ENCODE measurements at places on chromosomes 7 and 10. TPM values are rescaled to one million over a fixed set of nuclear protein-coding genes. Genes with fewer than 3 reads are reported as not detected.

The CCL26 gene
- total RNA-seq = 1.4 TPM

DNA sequence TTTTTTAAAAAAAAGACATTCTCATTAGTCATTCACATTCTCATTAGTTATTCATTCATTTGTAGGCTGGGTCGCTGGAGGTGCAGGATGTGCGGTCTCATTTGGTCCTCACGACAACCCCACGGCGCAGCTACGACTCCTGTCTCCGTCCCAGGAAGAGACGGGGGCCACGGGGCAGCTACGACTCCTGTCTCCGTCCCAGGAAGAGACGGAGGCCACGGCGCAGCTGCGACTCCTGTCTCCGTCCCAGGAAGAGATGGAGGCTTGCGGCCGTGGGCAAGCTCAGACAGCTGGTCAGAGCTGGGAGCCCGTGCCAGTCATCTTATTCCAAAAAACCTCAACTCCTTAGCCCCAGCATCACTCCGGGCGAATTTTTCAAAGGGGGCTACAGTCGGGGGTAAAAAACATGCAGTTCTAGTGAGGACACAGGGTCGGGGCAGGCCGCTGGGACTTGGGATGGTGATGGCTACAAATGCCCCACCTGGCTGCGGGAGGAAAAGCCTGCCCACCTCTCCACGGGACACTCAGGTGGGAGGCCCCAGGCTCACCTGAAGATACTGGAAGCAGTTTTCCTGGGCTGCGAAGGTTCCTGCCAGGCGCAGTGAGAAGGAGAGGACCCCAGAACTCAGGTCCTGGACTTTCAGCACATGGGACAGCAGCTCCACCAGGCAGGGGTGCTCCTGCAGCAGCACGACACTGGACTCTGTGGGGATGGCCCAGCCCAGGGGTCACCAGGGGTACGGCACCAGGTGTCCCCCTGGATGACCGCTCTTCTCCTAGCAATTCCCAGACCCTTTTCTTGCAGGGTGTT is 8.3 kb downstream of the BRAT1 start:
- H3K36me3 ChIP-seq = peaks cover 78% of the 10 kb centered on the region
- H3K27me3 ChIP-seq = no peaks in the 10 kb centered on the region
- H3K4me1 ChIP-seq = no peaks in the 10 kb centered on the region

The SORBS1 gene
- total RNA-seq = 129 TPM

The MBLAC1 gene
- total RNA-seq = 3.1 TPM

DNA sequence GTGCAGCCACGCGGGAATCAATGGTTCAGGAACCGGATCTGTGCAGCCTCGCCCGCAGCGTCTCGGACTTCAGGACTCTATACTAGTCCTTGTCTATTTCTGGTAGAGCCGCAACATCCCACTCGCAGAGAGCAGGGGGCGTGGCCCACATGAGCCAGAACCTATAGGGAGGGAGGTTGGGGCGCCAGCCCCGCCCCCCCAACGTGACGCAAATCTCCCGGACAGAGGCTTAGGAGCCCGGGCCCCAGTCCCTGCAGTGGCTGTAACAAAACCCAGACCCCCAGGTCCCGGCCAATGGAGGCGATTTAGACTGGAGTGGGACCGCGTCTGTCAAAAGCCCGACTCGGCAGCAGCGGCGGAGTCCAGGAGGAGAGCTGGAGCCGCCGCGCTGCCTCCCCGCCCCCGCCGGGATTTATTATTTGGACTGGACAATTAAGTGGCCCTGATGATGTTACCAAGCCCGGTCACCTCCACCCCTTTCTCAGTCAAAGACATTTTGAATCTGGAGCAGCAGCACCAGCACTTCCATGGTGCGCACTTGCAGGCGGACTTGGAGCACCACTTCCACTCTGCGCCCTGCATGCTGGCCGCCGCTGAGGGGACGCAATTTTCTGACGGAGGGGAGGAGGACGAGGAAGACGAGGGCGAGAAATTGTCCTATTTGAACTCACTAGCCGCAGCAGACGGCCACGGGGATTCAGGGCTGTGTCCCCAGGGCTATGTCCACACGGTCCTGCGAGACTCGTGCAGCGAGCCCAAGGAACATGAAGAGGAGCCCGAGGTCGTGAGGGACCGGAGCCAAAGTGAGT is at the start of gene NKX2-3:
TSS of gene NKX2-3 (plus strand) at position 256 of the 809 bp plus-strand sequence. CDS start at position 446, 190 bp downstream.
- peaks cover 52% of the 10 kb centered on the region for H3K4me1 ChIP-seq
- peak; percentile 49 for DNase-seq
- H3K27me3 ChIP-seq = peaks cover 98% of the 10 kb centered on the region
- H3K4me3 ChIP-seq = no peak within 1 kb of the TSS

The SPACDR gene
- total RNA-seq = 2.1 TPM

GRCh38 chr10:6473430-6473829 is 106.6 kb downstream of the PRKCQ start:
- no peaks in the 10 kb centered on the region for H3K4me1 ChIP-seq
- H3K4me3 ChIP-seq = no peak overlapping the region
- DNase-seq = no peak
- H3K36me3 ChIP-seq = no peaks in the 10 kb centered on the region
- no peaks in the 10 kb centered on the region for H3K27me3 ChIP-seq
- no peak overlapping the region for H3K27ac ChIP-seq

The PLEKHS1 gene
- not detected for total RNA-seq

- H3K27ac ChIP-seq = no peak overlapping the region
- DNase-seq = no peak
- H3K27me3 ChIP-seq = peaks cover 11% of the 10 kb centered on the region
- H3K4me3 ChIP-seq = no peak overlapping the region
- H3K36me3 ChIP-seq = no peaks in the 10 kb centered on the region
- peaks cover 11% of the 10 kb centered on the region for H3K4me1 ChIP-seq
Observed at GRCh38 chr10:132027423-132027983, 38.2 kb upstream of the JAKMIP3 start.

GRCh38 chr10:35352512-35352911 is 16.2 kb downstream of the CCNY start:
- no peak overlapping the region for H3K27ac ChIP-seq
- peaks cover 10% of the 10 kb centered on the region for H3K4me1 ChIP-seq
- H3K36me3 ChIP-seq = no peaks in the 10 kb centered on the region
- H3K4me3 ChIP-seq = no peak overlapping the region

The SUN3 gene
- 0.40 TPM for total RNA-seq

The HTR5A gene
- 3.4 TPM for total RNA-seq

The ERVW-1 gene
- total RNA-seq = not detected

The PURB gene
- total RNA-seq = 48.6 TPM

DNA sequence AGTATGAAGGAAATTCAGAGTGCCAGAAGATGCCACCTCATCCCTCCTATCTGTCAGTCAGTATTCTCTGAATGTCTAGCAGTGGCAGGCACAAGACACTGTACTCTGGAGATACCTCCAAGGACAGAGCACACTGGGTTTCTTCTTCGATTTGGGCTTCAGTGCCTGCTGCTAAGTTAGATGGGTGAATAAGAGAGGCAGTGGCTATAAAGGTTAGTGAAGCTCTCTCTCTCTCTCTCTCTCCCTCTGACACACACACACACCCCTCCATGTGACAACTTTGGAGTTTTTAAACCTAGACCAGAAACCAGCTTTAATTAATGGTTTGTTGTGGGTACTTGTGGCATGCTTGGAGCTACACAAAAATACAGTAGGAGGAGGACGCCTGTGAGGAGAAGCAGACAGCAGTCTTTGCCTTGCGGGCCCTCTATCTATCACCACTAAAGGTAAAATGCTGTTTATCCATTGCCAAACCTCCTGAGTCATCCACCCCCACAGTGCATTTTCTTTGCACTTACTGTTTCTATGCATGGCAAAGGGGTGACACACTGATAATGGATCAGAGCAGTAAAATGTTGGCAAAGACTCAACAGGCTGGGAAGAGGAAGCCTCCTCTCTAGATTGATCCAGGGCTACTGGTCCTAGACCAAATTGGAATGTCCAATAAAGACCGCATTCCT is 102.5 kb downstream of the TRIL start:
- no peak for DNase-seq
- H3K36me3 ChIP-seq = no peaks in the 10 kb centered on the region
- H3K27ac ChIP-seq = no peak overlapping the region
- no peak overlapping the region for H3K4me3 ChIP-seq
- H3K27me3 ChIP-seq = peaks cover 10% of the 10 kb centered on the region
- H3K4me1 ChIP-seq = peaks cover 10% of the 10 kb centered on the region

The PARD3 gene
- 62.1 TPM for total RNA-seq

DNA sequence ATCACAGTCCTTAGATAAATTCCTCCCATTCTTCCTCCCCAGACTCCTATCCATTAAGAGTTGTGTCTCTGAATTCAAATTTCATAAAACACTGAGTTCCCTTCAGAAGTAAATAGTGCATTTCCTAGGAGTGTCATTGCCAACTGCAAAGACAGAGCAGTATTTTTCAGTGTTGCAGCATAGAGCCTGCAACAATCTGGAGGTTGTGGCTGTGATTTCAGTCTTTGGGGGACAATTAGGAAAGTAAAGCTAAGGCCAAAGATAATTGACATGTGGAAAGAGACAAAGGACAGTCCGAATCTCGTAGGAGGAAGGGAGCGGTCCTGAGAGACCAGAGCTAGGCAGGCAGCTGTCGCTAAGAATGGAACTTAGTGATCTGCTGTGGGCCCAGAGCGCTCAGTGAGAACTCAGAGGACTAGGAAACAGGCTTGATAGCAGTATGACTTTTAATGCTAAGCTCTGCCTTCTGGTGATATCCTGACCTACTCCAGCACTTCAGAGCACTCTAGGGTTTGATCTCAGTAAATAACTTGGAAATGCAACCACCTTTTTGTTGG is 46.2 kb downstream of the PRPF18 start:
- peaks cover 9% of the 10 kb centered on the region for H3K36me3 ChIP-seq
- H3K27me3 ChIP-seq = no peaks in the 10 kb centered on the region
- H3K4me3 ChIP-seq = no peak overlapping the region

The REEP3 gene
- 54.3 TPM for total RNA-seq

DNA sequence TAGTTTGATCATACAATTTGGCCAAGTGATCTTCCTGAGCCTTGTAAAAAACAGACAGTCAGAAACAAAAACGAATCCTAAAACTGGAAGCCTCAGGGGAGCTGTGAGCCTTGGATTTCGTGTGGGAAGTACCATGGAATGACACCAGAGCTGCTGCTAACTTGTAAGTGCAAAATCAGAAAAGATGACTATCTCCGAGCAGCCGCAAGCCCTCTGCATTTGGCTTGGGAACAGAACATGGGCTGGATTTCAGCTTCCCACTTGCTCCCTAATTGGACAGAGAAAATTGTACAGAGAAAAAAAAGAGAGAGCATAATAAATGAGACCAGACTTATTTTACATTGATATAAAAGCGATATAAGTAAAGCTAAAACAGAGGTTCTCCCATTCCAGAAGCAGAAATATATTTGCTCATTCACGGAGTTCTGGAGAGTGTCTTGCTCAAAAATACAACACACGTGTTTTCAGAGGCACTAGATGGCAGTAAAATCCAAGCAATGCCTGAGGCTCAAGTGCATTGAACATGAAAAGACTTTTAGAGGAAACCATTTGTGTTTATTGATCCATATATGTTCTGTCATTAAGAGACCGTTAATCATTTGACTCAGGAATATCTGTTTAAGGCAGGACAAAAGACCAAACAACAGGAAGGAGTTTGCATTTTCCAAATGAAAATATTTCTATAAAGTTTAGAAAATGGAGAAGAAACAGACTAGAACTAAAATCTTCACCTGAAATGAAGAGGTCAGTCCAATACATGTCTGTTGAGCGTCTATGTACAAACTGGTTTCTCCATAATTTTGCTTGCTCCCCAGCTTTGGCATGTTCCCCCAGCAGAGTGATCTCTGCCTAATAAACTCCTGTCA is 78.3 kb upstream of the SLC26A5 start:
- no peak overlapping the region for H3K4me3 ChIP-seq
- no peak overlapping the region for H3K27ac ChIP-seq
- H3K4me1 ChIP-seq = no peaks in the 10 kb centered on the region
- DNase-seq = peak; percentile 93
- no peaks in the 10 kb centered on the region for H3K36me3 ChIP-seq

GRCh38 chr7:32070051-32070405 is 179 bp downstream of the PDE1C start:
- H3K4me3 ChIP-seq = peak overlapping the region; percentile 66
- H3K27me3 ChIP-seq = peaks cover 34% of the 10 kb centered on the region
- H3K27ac ChIP-seq = peak overlapping the region; percentile 66
- DNase-seq = no peak
- peaks cover 15% of the 10 kb centered on the region for H3K4me1 ChIP-seq
